ENCODE measurements at places on chromosomes 16 and 17.

GRCh38 chr16:85055493-85056210 lies 28.1 kb downstream of the KIAA0513 start:
- peak; percentile 92 for DNase-seq

- peak; percentile 66 for DNase-seq
Measured at GRCh38 chr17:29005936-29006511, at the start of gene SEZ6. TSS of gene SEZ6 (minus strand) at chr17:29006033. CDS start at chr17:29005869, 164 bp downstream.

DNA sequence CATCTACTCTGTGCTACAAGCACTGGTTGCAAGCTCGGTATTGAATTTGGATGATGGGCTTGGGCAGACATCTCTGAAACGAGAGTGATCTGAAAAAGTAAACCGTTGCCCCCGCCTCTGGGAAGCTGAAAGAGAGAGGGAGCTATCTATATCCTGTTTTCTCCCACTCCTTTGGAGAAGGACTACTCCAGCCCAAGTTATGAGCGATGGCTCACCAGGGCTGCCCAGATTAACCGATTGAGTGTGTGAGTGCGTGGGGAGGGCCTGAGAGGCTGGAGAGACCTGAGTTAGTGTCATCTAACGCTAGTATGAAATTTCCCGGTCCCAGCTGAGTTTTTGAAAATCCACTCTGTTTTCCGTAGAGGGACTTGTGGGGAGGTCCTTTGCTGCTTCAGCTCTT lies 11.5 kb downstream of the MGAT5B start:
- DNase-seq: no peak

GRCh38 chr17:39400547-39401411 lies 647 bp downstream of the FBXL20 start:
- DNase-seq: no peak

DNA sequence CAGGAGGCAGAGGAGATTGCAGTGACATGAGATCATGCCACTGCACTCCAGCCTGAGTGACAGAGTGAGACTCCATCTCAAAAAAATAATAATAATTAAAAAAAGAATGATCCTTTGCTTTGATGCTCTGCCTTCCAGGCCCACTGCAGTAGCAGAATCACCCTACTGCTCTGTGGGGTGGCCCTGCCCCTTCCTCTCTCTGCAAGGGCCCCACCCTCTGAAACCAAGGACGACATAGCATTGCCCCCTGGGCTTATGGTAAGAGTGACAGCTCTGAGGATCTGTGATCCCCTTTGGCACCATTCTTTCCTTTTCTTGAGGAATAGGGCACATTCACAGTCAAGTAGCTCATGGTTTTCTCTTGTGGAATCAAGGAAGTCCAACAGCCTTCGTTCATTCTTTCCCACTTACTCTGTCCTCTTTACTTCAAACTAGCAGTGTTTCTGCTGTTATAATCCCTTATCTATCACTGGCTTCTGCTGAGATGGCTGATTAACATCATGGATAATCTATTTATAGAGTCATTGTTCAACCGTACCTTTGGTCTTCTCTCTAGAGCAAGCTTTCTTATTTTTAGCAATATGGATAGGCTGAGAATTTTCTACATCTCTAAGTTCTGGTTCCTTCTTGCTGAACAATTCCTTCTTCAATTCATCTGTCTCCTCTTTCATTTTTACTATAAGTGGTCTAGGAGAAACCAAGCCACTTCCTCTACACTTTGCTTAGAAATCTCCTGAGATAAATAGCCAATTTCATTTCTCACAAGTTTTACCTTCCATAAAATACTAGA lies 14.1 kb downstream of the RAD51C start:
- no peak for DNase-seq

GRCh38 chr16:19294156-19294649 lies 8.7 kb downstream of the CLEC19A start:
- peak; percentile 18 for DNase-seq

DNA sequence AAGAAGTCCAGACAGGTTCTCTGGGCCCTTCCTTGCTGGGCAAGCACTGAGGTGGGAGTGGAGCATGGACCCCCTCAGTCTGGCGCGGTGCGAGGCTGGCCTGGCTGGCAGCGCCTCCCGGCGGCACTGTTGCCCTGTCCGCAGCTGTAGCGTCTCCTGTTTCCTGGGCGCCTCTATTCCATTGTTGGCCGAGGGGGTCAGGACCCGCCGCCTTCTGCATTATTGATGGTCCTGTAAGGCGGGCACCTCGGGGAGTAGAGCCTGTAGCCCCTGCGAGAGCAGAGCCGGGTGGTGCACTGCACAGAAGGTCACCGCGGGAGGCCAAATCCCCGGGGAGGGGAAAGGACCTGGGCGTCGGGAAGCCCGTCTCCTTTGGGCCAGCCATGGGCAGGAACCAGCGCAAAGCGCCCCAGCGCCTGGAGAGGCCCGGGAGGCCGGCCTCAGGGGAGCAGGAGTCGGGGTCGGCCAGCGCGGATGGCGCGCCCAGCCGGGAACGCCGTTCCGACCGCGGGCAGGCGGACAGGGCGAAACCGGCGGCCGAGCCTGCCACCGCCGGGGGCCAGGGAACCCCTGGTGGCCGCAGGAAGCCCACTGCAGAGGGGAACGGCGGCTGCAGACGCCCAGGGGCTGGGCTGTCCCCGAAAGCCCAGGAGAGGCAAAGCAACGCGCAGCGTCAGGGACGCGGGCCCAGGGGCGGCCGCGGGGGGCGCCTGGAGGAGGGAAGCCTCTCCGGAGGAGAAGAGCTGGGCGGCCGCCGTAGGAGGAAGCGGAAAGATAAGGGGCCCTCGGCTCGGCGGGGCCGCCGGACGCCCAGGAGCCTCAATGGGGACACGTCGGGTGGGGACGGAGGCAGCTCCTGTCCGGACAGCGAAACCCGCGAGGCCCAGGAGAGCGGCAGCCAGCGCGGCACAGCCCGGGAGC lies at the start of gene MYO15B:
MYO15B (plus strand) TSS at position 126 of the 921 bp plus-strand sequence; CDS start at position 384, 258 bp downstream.
- DNase-seq: peak; percentile 41

DNA sequence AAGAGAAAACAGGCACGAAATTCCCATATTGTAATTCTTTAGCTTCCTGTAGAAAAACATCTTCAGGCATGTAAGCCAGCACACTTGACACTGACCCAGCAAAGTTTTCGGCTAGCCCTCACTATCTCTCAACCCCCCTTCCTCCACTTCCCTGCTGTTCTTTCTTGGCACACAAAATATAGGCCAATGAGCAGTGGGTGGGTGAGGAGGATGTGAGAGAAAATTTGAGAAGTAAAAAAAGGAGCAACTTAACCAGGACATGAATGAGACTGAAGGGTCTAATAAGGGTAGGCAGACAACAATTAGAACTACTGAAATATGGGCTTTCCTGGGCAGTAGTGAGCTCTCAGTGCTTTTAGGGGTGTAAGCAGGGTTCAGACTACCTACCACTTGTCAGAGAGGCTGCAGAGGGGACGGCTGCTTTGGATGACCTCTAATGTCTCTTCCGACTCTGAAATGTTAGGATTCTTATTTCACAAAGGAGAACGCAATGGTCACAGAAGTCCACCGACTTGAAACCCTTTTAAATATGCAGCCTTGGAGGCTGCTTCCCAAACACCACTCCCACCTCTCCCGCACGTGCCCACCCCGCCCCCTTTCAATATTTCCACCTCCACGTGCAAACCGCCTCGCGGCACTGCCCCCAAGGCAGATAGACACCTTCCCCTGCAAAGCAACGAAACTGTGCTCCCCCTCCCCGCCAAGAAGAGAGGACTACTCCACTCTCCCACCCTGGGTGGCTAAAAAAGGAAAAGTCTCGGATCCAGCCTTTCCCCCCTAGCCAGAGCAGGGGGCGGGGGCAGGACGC lies 889 bp downstream of the MBTD1 start:
- DNase-seq: peak; percentile 26

DNA sequence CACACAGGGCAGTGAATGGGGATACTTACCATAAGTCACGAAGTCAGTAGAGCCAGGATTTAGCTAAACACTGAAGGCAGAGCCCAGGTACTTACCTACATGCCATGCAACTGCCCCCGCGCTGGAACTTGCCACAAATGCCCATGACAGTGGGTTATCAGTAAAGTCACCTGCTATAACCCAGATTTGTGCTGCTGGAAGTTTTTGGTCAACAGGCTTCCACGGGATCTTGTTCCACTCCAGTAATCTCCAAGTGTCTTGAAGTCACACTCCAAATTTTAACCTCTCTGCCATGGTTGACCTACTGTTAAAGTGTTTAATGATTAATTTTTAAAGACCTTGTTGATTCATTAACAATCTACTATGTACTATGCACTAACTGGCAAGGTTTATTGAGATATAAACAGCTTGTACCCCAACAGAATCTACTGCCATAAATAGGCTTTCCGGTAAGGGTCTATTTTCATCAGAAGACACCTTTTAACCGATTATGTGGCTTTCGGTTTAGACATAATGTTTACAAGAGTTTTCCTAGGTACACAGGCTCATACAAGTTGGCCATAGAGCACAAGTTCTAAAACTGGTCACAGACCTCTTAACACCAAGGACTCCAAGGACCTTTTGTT lies 6.3 kb upstream of the SLC5A11 start:
- no peak for DNase-seq

GRCh38 chr17:78307887-78308638 lies 51.8 kb downstream of the SOCS3 start:
- DNase-seq: no peak

DNA sequence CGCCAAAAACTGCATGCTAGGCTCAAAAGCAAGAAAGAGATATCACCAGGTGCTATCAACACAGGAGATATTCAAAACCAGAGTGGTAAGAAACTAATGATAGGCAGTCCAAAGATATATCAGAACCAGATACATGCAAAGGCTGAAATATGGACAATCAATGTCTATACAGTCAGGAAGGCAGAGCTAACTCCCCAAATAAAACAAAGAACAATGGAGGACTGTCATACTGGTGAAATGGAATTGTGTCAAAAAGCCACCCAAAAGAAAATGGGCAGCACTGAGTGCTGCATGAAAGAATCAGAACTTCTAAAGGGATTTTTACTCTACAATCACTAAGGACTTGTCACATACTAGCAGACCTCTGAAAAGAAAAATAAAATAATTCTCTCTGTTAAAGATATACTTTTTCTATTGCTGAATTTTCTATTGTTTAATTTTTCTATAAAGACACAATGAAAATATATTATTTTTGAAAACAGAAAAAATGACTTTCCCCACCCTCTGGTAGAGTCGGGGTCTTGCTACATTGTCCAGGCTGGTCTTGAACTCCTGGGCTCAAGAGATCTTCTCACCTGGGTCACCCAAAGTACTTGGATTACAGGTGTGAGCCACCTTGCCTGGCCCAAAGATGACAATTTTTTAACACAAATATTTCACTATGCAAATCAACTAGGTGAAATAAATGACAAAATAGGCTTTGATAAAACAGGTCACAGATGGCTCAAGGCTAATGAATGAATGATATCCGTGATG lies 98.2 kb downstream of the USP32 start:
- DNase-seq: no peak

DNA sequence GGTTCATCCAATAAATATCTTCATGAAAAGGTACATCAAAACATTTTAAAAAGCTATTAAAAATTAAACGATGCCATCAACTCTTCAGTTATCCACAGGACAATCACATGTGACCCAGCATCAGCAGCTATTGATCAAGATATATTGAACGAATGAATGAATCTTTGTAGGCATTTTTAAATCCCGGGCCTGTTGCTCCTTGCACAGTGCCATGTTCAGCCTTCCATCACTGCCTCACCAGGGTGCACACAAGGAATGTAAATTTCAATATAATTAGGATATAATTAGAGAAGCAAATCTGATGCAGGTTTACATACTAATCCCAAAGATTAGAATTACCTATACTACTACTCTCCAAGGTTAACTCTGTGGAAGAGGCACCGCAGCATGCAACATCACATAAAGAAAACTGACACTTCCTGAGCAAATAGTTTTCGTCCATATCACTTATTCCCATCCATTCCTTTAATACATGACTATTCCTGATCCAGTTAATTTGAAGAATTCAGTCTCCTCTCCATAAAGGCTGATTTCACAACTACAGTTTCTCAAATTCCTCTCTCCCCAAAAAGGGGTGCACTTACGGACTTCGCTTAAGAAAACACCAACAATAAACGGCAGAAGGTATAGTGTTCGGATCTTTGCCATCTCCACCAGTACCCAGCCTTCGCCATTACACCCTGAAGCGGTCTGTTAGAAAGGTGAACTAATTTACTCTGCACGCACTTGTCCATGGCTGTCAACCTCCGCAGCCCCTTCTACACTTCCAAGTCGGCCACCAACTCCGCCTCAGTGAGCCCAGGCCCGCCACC lies 938 bp downstream of the NCOR1 start:
- no peak for DNase-seq

Measured in activated CD4-positive, alpha-beta memory T cell treated with anti-CD3 and anti-CD28 coated beads, Interleukin-2, amount 10 ng/mL, durations not matched to agents 7 days and 5 days (primary cell).